ENCODE measurements at places on chromosomes 13 and 19. TPM values are rescaled to one million over a fixed set of nuclear protein-coding genes. Genes with fewer than 3 reads are reported as not detected.
A peak's percentile ranks its signal among the peaks of the same experiment; 100 is the strongest.

DNA sequence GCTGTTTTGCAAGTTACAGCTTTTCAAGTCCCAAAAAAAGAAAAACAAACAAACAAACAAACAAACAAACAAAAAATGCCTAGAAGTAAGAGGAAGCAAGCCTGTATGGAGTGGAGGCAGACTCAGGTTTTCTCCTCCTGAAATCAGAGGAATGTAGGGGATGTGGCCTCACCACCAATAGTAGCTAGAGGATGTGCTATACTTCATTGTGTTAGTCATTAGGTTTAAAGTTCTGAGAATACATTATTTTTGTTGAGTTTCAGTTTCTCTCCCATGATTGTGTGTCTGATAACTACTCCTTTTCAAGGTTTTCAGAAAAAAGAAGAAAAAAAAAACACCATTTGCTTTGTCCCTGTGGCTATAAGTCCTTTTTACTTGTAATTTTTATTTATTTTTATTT, 524.5 kb downstream of the GPC6 start:
- no peaks in the 10 kb centered on the region for H3K36me3 ChIP-seq
- H3K4me3 ChIP-seq, result no peak overlapping the region
- peaks cover 3% of the 10 kb centered on the region for H3K27me3 ChIP-seq
- H3K27ac ChIP-seq, result no peak overlapping the region
- no peaks in the 10 kb centered on the region for H3K4me1 ChIP-seq

DNA sequence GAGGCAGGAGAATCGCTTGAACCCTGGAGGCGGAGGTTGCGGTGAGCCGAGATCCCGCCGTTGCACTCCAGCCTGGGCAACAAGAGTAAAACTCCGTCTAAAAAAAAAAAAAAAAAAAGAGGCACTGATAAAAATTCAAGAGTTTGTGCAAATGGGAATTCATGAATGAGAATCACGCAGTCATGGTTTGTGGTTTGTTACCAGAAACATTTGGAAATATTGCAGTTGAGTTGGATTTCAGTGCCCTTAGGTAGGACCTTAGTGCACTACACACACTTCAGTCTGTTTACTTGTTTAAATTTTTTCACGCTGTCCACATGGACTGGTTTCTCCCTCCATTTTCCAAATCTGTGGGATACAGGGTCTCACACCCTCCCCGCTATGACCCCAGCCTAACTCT, 28.4 kb downstream of the ZNF844 start:
- DNase-seq, result no peak
- H3K36me3 ChIP-seq, result peaks cover 7% of the 10 kb centered on the region
- H3K27me3 ChIP-seq, result peaks cover 14% of the 10 kb centered on the region
- peaks cover 11% of the 10 kb centered on the region for H3K4me1 ChIP-seq

- DNase-seq, result no peak
- no peak overlapping the region for H3K27ac ChIP-seq
- H3K27me3 ChIP-seq, result no peaks in the 10 kb centered on the region
Observed at GRCh38 chr13:41054212-41054877, 7.0 kb upstream of the WBP4 start.

GRCh38 chr13:47005756-47006414, 109.0 kb upstream of the HTR2A start:
- H3K27ac ChIP-seq, result no peak overlapping the region
- DNase-seq, result no peak
- H3K4me3 ChIP-seq, result no peak overlapping the region
- H3K4me1 ChIP-seq, result no peaks in the 10 kb centered on the region
- H3K27me3 ChIP-seq, result peaks cover 5% of the 10 kb centered on the region

GRCh38 chr13:52665325-52665724, 12.7 kb downstream of the SUGT1 start:
- H3K4me1 ChIP-seq, result peaks cover 2% of the 10 kb centered on the region
- no peaks in the 10 kb centered on the region for H3K27me3 ChIP-seq
- no peak for DNase-seq
- H3K36me3 ChIP-seq, result peaks cover 31% of the 10 kb centered on the region
- H3K27ac ChIP-seq, result no peak overlapping the region
- H3K4me3 ChIP-seq, result no peak overlapping the region

DNA sequence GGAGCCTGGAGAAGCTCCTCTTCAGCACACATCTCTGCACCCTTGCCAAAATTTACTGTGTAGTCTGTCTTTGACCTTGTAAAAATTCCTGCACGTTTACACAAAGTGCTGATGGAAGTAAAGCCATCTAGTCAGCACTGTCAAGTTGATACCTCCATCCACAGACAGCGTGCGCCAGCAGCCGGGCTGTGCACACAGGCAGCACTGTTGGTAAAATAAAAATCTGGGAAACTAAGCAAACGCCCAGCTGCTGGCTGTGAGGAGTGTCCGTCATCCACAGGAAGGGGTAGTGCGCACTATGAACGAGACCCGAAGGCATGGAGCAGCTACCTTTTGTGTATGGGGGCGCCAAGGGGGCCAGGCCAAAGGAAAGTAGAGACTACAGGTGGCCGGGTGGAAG, 17.4 kb upstream of the SIGLEC11 start:
- no peak overlapping the region for H3K27ac ChIP-seq
- peaks cover 13% of the 10 kb centered on the region for H3K36me3 ChIP-seq
- no peaks in the 10 kb centered on the region for H3K27me3 ChIP-seq
- no peak overlapping the region for H3K4me3 ChIP-seq

DNA sequence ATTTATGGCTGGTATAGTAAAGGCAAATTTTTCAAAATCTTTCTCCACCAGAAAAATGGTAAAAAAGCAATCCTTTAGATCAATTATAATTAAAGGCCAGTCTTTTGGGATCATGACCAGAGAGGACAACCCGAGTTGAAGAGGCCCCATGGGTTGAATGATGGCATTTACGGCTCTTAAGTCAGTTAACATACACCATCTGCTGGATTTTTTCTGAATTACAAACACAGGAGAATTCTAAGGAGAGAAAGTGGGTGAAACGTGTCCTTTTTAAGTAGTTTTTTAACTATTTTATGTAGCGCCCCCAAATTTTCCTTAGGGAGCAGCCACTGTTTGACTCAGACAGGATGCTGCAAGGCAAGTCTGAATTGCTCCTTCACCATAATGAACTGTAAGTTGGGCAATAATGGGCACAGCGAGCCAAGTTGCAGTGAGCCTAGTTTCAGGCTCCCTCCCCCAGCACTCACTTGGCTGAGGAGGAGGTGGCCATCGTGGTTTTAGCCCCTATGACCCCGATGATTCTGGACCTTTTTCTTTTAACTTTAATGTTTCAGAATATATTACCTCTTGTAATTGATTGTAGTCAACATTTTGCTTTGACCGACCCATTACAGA, 13.6 kb upstream of the ZNF611 start:
- H3K27me3 ChIP-seq, result no peaks in the 10 kb centered on the region
- no peak overlapping the region for H3K4me3 ChIP-seq
- DNase-seq, result no peak
- H3K36me3 ChIP-seq, result no peaks in the 10 kb centered on the region
- no peak overlapping the region for H3K27ac ChIP-seq
- H3K4me1 ChIP-seq, result peaks cover 3% of the 10 kb centered on the region

GRCh38 chr13:51764184-51765141, 39.5 kb downstream of the DHRS12 start:
- peak overlapping the region; percentile 95 for H3K27ac ChIP-seq
- peak overlapping the region; percentile 77 for H3K4me3 ChIP-seq
- H3K27me3 ChIP-seq, result no peaks in the 10 kb centered on the region
- DNase-seq, result peak; percentile 81
- H3K36me3 ChIP-seq, result peaks cover 8% of the 10 kb centered on the region
- H3K4me1 ChIP-seq, result peaks cover 42% of the 10 kb centered on the region

DNA sequence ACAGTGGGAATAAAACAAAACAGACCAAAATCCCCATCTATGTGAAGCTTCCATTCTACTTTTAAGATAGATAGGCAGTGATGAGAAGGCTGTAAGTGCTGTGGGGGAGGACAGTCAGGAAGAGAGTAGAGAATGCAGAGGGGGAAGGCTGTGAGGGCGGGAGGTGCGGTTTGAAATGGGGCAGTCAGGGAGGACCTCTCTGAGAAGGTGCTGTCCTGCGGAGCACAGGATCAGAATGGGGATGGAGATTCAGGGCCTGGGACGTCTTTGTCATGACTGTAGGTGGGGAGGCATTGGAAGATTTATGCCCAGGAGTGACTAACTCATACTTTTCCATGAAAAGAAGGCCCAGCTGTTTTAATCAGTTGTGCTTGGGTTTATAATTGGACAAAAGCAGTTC, 3.9 kb upstream of the GPR183 start:
- H3K27me3 ChIP-seq, result no peaks in the 10 kb centered on the region
- peaks cover 83% of the 10 kb centered on the region for H3K4me1 ChIP-seq
- peaks cover 21% of the 10 kb centered on the region for H3K36me3 ChIP-seq
- DNase-seq, result peak; percentile 62
- H3K4me3 ChIP-seq, result peak overlapping the region; percentile 53

- H3K4me1 ChIP-seq, result no peaks in the 10 kb centered on the region
- no peaks in the 10 kb centered on the region for H3K36me3 ChIP-seq
- no peak overlapping the region for H3K4me3 ChIP-seq
- no peak overlapping the region for H3K27ac ChIP-seq
Observed at GRCh38 chr13:106117035-106117434, 418.4 kb downstream of the EFNB2 start.

GRCh38 chr13:31930901-31931522, 100.6 kb upstream of the FRY start:
- H3K27me3 ChIP-seq, result no peaks in the 10 kb centered on the region
- peak; percentile 50 for DNase-seq
- no peak overlapping the region for H3K27ac ChIP-seq
- no peaks in the 10 kb centered on the region for H3K36me3 ChIP-seq

DNA sequence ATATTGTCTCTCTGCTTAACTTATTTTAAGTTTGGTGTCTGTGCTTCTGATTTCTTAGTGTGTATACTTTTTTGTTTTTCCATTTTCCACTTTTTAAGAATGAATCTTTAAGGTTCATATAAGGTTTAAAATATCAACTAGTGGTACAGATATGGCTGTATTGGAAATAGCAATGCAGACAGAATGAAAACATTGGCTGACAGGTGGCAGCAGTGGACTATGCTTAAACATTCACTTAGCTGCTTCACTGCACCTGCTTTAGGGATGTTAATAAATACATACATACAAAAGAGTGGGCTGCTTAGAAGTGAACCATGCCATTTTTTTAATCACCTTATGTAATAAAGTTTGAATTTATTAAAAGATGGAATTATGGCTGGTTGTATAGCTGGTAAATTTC, 27.3 kb downstream of the TM9SF2 start:
- H3K27ac ChIP-seq, result no peak overlapping the region
- peak; percentile 31 for DNase-seq

DNA sequence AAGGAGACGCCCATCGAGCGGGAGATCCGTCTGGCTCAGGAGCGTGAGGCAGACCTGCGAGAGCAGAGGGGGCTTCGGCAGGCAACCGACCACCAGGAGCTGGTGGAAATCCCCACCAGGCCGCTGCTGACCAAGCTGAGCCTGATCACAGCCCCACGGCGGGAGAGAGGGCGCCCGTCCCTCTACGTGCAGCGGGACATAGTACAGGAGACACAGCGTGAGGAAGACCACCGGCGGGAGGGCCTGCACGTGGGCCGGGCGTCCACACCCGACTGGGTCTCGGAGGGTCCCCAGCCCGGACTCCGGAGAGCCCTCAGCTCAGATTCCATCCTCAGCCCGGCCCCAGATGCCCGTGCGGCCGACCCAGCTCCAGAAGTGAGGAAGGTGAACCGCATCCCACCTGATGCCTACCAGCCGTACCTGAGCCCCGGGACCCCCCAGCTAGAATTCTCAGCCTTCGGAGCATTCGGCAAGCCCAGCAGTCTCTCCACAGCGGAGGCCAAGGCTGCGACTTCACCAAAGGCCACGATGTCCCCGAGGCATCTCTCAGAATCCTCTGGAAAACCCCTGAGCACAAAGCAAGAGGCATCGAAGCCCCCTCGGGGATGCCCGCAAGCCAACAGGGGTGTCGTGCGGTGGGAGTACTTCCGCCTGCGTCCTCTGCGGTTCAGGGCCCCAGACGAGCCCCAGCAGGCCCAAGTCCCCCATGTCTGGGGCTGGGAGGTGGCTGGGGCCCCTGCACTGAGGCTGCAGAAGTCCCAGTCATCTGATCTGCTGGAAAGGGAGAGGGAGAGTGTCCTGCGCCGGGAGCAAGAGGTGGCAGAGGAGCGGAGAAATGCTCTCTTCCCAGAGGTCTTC, 7.1 kb downstream of the MISP start:
- DNase-seq, result no peak
- H3K27ac ChIP-seq, result no peak overlapping the region
- H3K4me1 ChIP-seq, result no peaks in the 10 kb centered on the region
- no peak overlapping the region for H3K4me3 ChIP-seq
- H3K27me3 ChIP-seq, result no peaks in the 10 kb centered on the region
- peaks cover 2% of the 10 kb centered on the region for H3K36me3 ChIP-seq

GRCh38 chr13:100125946-100126345, 37.1 kb downstream of the PCCA start:
- H3K36me3 ChIP-seq, result peaks cover 15% of the 10 kb centered on the region
- no peak for DNase-seq
- no peak overlapping the region for H3K4me3 ChIP-seq
- no peaks in the 10 kb centered on the region for H3K27me3 ChIP-seq
- H3K4me1 ChIP-seq, result peaks cover 13% of the 10 kb centered on the region
- H3K27ac ChIP-seq, result no peak overlapping the region

- no peak overlapping the region for H3K4me3 ChIP-seq
- no peak overlapping the region for H3K27ac ChIP-seq
- H3K36me3 ChIP-seq, result no peaks in the 10 kb centered on the region
- no peak for DNase-seq
Observed at GRCh38 chr13:71838842-71839241, 28.2 kb downstream of the DACH1 start.

DNA sequence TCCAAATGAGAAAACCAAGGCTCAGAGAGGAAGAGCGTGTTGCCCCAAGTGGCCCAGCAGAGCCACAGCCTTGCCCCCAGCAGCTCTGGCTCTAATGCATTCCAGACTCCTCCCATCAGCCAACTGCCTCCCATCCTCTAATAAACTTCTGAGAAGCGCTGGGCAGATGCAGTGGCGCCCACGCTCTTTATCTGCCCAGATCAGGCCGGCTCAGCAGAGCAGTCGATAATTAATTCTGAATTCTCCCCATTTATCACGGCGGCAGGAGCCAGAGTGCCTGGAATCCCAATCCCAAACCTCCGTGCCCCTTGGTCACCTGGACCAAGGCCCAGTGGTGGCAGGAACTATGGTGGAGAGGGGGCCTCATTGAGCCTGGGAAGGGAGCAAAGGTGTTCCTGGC, 13.9 kb downstream of the TINCR start:
- H3K4me1 ChIP-seq, result no peaks in the 10 kb centered on the region
- no peak overlapping the region for H3K4me3 ChIP-seq
- no peak for DNase-seq

GRCh38 chr13:84940167-84940566, 859.1 kb downstream of the SLITRK6 start:
- H3K27me3 ChIP-seq, result no peaks in the 10 kb centered on the region
- no peak overlapping the region for H3K4me3 ChIP-seq
- no peaks in the 10 kb centered on the region for H3K4me1 ChIP-seq
- no peak overlapping the region for H3K27ac ChIP-seq

The KLK12 gene
- not detected for total RNA-seq

The NDUFA13 gene
- 365 TPM for total RNA-seq

The APOC1 gene
- total RNA-seq, result 2.2 TPM

The ICAM4 gene
- 0.59 TPM for total RNA-seq

The RNF113B gene
- total RNA-seq, result not detected

The KANK3 gene
- total RNA-seq, result 2.9 TPM

The RNF17 gene
- total RNA-seq, result not detected

The ARHGEF7 gene
- 53.1 TPM for total RNA-seq

The ZNF560 gene
- not detected for total RNA-seq

The ACP5 gene
- total RNA-seq, result 10.2 TPM

The SIGLECL1 gene
- not detected for total RNA-seq

The GPATCH1 gene
- 8.9 TPM for total RNA-seq

Data from activated CD4-positive, alpha-beta memory T cell treated with anti-CD3 and anti-CD28 coated beads for 36 hours (primary cell).